Spinal cord (tissue), 10 donors: ENCODE measurements at places on chromosomes 7 and 10. TPM values are rescaled to one million over a fixed set of nuclear protein-coding genes. Genes with fewer than 3 reads are reported as not detected.

Gene CALML3
- not detected for total RNA-seq

Gene TEX47
- not detected for total RNA-seq

Gene SLC25A40
- total RNA-seq, result 46.4 TPM

Gene A1CF
- total RNA-seq, result not detected

Gene PRSS2
- total RNA-seq, result not detected

Gene KEL
- 0.99 TPM for total RNA-seq

Gene HGF
- total RNA-seq, result 12.2 TPM

Gene CLRN3
- 0.20 TPM for total RNA-seq

Gene FKBP6
- not detected for total RNA-seq

Gene MRLN
- 1.6 TPM for total RNA-seq

Gene PRPS1L1
- not detected for total RNA-seq

Gene OR2A12
- not detected for total RNA-seq

DNA sequence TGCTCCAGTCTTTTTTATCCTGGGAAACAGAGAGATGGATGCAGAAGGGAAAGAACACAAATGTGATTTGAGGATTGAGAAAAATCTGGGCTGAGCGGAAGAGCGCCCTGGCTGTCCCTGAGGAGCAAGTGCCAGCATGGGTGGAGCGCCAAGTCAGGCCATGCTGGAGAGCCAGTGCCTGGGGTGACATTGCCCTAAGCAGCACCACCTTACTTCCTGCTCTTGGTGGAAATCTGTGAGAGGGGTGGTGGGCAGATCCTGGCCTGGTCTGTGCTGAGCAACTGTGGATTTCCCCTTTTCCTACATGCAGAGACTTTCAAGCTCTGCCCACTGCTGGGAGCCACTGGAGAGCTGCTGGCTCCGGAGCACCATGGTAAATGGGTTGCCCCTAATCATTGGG lies 36.9 kb downstream of the DDIT4 start:
- no peak for DNase-seq

DNA sequence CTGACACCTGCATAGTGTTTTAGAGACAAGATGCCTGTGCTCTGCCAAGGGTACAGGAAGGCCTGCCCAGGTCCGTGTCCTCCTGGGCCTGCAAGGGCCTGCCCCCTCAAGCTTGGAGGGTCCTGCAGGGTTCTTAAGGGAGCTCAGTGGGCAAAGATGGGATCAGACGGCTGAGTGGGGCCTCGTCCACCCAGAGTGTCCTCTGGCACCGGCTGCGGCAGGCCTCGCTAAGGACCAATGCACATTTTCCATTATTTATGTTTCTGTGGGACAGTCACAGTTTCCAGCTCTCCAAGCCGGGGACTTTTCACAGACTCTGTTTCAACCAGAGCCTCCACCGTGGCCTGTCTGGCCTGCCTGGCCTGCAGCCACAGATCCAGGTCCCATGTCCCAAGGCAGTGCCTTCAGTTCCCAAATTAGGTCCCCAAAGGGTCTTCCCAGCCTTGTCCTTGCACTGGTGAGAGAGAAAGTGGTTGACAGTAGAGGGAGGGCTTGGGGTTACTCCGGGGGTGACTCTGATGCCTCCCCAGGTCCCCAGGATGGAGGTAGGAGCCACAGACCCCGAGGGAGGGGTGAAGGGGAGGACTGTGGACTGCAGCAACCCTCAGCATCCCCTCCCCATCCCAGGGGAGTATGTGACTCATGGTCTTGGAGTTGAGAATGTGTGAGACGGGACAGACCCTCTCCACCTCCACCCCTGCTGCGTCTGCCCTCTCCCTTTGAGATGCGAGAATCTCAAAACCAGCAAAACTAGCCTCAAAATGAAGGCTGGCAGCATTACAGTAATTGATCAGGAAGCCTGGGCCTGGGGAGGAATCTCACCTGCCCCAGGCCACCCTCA lies 14.8 kb downstream of the MYL10 start:
- DNase-seq, result no peak

DNA sequence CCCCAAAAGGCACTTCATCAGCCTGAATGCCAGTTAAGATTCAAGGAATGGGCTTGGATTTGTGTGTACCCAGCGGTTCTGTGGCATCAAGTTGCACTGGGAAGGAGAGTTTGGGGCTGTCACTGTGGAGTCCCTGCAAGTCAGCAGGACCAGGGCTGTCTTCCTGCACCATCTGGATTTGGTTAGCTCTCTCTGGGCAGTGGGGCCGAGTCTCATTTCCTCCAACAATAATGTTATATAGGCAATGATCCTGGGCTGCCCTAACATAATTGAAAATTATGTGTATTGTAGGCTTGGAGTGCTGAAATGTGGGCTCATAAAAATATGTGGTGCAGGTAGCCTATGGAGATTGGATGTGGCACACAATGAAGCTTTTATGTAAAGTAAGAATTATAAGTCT lies 87.2 kb downstream of the TCF7L2 start:
- DNase-seq, result no peak

DNA sequence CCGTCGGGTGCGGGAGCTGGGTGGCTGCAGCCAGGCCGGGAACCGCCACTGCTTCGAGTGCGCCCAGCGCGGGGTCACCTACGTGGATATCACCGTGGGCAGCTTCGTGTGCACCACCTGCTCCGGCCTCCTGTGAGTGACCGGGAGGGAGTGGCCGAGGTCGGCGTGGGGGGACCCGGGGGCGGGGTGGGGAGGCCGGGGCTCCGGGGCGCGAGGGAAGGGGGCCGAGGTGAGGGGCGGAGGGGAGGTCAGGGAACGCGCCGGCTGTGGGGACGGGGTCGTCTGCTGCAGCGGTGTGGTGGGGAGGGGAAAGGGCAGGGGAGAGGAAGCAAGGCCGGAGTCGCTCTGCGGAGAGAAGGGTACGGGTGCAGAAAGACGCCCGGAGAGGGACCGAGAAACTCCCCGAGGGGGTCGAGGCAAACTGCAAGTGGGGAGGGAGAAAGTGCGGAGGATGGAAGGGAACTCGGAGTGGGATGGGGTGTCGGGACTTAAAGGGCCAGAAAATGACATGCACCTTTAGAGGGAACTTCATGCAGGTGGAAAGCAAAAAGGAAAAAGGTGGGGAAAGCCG lies 518 bp downstream of the AGFG2 start:
- DNase-seq, result no peak

DNA sequence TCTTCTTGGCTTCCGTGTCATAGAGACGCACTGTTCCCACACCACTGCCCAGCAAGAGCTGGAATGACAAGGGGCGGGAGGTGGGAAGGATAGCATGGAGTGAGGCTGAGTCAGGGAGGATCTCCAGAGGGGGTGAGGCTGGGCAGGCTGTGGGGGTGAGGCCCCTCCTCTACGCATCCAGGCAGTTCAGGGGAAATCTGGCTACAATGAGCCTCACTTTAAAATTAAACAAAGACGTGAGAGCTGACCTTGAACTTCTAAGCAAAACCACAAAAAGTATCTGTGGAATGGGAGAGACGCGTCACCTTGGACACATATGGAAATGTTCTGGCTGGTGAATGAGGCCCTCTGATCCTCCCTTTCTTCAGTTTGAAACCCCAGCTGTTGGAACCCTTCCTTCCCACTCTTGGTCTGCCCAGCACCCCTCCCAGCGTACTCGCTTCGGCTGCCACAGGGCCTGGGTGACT lies 17.7 kb downstream of the WDR91 start:
- no peak for DNase-seq

DNA sequence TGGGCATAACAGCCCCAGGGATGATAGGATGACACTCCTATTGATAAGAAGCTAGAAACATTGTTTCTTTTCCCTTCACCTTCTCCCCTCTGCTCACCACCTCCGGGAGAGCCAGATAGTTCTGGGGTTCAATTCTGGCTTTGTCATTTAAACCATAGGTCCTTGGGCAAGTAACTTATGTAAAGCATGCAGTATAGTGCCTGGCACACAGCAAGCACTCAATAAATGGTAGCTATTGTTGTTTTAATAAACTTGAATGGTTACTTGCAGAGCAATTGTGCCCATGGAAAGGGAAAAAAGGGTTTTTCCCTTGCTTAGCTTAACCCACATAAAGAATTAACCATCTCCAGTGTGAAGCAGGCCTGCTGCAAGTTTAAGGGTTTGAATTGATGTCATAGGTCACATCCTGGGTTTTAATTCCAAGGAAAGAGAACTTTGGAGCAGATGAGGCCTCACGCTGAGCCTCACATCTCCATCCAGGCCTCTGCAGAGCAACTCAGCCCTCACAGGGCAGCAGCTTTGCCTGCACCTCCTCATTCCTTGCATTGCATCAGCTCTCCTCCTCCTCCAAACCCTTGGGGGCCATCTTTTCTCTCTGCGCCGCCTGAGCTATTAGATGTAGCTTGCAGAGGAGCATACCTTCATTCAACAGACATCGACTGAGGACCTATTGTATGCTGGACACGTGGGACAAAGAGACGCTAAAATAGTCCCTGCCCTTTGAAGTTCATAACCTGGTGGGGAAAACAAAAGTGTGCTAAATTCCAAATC lies 22.9 kb downstream of the ZNF775 start:
- no peak for DNase-seq

DNA sequence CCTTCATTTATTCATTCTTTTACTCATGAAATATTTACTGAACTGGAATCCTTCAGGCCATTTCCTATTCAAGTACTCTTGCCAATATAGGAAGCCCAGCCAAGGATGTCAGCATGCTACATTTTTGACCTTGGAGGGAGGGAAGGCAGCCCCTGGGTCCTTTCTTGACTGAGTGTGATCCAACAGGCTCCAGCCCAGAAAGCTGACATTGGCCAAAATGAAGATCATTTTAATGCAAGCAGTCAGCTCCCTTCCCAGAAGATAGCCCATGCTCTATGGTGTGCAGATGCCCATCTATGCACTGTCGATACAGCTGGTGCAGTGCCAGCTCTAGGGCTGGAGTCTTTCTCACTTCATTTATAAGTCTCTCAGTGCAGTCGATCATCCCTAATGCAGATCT lies 646.0 kb downstream of the KCNMA1 start:
- no peak for DNase-seq

DNA sequence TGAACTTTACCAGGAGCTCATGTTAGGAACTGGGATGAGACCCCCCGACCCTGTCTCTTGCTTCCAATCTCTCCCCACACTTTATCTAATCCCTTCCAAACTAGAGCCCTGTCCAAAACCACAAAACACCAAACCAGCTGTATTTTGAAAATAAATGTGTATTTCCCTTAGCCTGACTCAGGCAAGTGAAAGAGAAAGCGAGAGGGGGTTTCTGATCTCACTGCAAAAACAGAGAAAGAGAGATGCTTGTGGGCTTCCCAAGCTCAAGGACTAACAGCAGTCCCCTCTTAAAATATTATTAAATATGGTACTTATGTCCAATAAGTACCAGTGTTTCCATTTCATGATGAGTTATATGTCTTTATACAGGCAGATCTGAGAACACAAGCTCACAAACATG lies 122.0 kb downstream of the AGMO start:
- DNase-seq, result no peak

DNA sequence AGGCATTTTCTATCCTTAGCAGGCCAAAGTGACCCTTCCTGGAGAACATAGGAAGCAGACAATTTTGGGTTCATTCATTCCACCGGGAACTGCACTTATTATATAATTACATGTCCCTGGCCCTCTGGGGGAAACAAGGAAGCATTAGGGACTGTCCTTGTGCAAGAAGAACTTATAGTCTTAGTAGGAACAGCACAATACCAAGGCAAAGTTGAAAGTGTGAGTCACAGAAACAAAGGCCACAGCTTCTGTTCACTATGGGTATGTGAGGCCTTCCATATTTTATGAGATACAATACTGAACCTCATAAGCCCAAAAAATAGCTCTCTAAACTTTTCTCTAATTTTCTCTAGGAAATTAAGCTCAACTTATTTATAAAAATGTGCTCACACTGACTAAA lies 18.4 kb upstream of the AKR1B10 start:
- DNase-seq, result no peak

- no peak for DNase-seq
These were observed 84.2 kb downstream of the AUTS2 start for GRCh38 chr7:69682518-69682917.

DNA sequence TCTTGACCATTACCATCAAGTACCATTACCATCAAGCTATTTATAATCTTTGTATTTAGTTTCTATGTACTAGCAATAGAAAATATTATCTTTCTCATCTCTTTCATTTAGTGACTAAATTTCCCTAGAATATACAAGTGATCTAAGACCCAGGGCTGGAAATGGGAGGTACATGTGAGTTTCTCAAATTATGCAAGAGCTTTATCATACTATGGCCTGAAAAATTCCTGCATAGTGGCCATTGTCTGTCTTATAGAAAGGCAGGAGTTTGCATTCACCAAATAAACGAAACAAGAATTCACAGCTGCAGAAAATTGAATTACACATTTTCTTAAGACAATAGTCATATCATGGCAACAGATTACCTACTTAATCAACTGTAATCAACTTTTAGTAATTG lies 50.7 kb upstream of the HDAC9 start:
- DNase-seq, result no peak

GRCh38 chr7:1454542-1454941 lies 4.7 kb downstream of the MICALL2 start:
- no peak for DNase-seq

DNA sequence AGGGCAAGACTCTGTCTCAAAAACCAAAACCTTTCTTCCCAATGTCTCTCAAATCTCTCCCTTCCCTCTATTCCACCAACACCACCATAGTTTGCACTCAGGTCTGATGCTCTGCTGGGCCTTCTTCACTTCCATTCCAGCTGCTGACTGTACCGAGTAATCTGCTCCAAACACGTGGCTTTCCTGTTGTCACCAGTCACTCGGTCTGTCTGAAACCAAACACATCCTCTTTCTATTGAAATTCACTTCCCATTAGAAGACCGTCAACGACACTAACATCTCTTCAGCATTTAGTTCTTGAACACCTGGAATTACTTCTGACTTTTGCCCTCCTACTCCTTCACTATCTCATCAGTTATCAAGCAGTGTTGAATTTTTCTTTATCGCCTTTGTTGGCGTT lies 4.7 kb upstream of the NRF1 start:
- no peak for DNase-seq

- no peak for DNase-seq
These were observed 5.7 kb downstream of the DNAH11 start for GRCh38 chr7:21548491-21548890.

- DNase-seq, result no peak
These were observed 63.7 kb upstream of the PLXNA4 start for GRCh38 chr7:132639983-132640382.

GRCh38 chr10:89163265-89163995 lies 43.7 kb downstream of the CH25H start:
- DNase-seq, result no peak

DNA sequence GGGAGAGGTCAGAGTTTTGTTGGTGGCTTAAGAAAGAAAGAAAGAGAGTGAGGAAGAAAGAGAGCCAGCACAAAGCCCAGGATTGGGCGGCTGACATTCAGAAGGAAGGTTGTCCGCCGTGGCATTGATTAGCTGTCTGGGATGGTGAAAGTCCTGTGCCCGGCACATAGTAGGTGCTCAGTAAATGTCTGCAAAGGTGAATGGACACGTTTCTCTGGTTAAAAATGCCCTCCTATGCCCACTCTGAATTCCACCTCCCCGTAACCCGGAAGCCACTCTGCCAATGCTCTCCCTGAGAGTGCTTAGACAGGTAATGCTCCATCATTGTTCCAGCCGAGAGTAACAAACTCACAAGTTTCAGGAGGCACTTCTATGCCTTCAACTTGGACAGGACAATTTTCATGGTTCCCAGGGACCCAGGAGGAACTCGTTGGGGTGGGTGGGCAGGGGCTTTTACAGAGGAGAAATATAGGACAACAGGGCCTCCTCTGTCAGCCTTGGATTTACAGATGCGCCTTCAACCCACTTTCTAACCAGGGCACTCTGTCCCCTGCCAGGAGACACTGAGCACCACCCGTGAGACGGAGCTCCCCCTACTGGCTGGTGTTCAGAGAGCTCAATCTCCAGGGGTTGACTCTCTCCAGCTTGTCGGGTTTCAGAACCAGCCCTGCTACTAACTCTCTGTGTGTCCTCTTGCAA lies 411.5 kb upstream of the ZMIZ1 start:
- DNase-seq, result peak; percentile 57
